GM23248 (cell line): ENCODE measurements at places on chromosomes 13 and 19. TPM values are rescaled to one million over a fixed set of nuclear protein-coding genes. Genes with fewer than 3 reads are reported as not detected.
A peak's percentile ranks its signal among the peaks of the same experiment; 100 is the strongest.

DNA sequence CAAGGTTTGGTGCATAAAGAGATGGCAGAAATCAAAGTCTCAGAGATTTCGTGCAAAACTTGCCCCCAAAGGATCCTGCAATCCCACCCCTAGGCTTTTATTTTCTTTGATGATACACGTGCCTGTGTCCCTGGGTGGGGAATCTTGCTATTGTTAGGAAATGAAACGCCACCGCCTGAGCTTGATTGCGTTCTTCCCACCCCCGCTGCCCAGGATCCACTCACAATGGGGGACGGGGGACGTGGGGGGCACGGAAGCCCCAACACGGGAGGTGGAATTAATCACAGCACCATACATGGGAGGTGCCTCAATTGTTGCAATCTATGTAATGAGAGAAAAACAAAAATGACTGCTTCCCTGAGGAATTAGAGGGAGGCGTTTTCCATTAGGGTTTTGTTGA is 39.6 kb downstream of the ZNRF4 start:
- H3K36me3 ChIP-seq, result no peaks in the 10 kb centered on the region
- H3K4me1 ChIP-seq, result no peaks in the 10 kb centered on the region; the same call in 1 of the 2 replicates
- peaks cover 47% of the 10 kb centered on the region for H3K27me3 ChIP-seq
- no peak overlapping the region for H3K4me3 ChIP-seq
- DNase-seq, result no peak
- no peak overlapping the region for H3K27ac ChIP-seq

DNA sequence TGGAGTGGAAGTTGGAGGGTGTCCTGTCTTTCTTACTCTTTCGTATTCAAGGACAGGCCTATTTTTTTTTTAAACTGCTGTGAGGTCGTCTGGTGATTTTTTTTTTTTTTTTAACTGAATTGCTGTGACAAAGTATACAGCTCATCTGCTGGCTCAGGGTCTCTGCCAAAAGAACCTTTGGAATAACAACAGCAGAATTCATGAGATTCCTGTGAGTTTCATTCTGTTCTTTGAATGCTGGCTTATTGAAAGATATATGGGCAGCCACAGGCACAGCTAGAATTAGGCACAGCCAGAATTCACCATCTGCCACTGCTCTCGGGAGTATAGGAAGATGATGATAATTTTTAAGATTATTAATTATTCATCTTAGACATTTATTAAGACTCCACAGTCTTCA is 21.4 kb upstream of the FRY start:
- peaks cover 8% of the 10 kb centered on the region; the same call in 1 of the 2 replicates for H3K4me1 ChIP-seq
- H3K4me3 ChIP-seq, result no peak overlapping the region
- DNase-seq, result peak; percentile 37

- H3K27ac ChIP-seq, result peak overlapping the region; percentile 53
- peak overlapping the region; percentile 39 for H3K4me3 ChIP-seq
- peak; percentile 91 for DNase-seq
- no peaks in the 10 kb centered on the region for H3K27me3 ChIP-seq
Measured at GRCh38 chr19:49727217-49728030, 35.7 kb downstream of the TSKS start.

GRCh38 chr13:20699715-20700114 is 3.8 kb upstream of the IL17D start:
- H3K36me3 ChIP-seq, result no peaks in the 10 kb centered on the region
- H3K27ac ChIP-seq, result no peak overlapping the region
- no peak overlapping the region for H3K4me3 ChIP-seq
- H3K27me3 ChIP-seq, result peaks cover 29% of the 10 kb centered on the region
- no peaks in the 10 kb centered on the region for H3K4me1 ChIP-seq

- H3K4me3 ChIP-seq, result no peak overlapping the region
- H3K4me1 ChIP-seq, result no peaks in the 10 kb centered on the region
- H3K36me3 ChIP-seq, result no peaks in the 10 kb centered on the region
- H3K27me3 ChIP-seq, result no peaks in the 10 kb centered on the region
- H3K27ac ChIP-seq, result no peak overlapping the region
Measured at GRCh38 chr13:54573186-54573585, 1544.6 kb downstream of the OLFM4 start.

DNA sequence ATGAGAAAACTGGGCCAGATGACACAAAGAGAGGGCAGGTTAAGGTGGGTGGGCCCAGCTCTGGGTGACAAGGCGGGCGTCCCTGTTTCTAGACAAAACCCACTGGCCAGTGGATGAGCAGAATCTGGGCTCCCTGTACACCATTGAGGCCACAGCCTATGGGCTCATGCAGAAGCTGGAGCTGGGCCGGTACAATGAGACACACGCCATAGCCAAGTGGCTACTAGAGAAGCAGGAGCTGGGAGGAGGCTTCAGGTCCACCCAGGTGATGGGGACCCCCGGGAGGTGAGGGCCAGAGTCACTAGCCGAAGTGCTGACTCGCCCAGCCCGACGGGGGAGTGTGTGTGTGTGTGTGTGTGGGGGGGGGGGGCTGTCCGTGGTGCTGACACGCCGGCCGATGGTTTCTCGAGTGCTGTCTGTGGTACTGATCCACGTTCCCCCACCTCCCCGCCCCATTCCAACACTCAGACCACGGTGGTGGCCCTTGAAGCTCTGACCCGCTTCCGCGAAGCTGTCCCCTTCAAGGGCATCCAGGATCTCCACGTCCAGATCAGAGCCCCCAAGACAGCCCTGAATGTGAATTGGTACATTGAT is 24.3 kb upstream of the SHFL start:
- no peak overlapping the region for H3K27ac ChIP-seq
- no peak overlapping the region for H3K4me3 ChIP-seq
- H3K27me3 ChIP-seq, result peaks cover 6% of the 10 kb centered on the region; the same call in 1 of the 2 replicates
- H3K4me1 ChIP-seq, result no peaks in the 10 kb centered on the region
- DNase-seq, result peak; percentile 39

- no peak for DNase-seq
- H3K27me3 ChIP-seq, result no peaks in the 10 kb centered on the region
- H3K27ac ChIP-seq, result no peak overlapping the region
- H3K4me3 ChIP-seq, result no peak overlapping the region
- peaks cover 13% of the 10 kb centered on the region for H3K4me1 ChIP-seq
Measured at GRCh38 chr19:16654627-16655026, 5.3 kb downstream of the SMIM7 start.

- no peaks in the 10 kb centered on the region for H3K4me1 ChIP-seq
- no peaks in the 10 kb centered on the region for H3K36me3 ChIP-seq
- no peak overlapping the region for H3K27ac ChIP-seq
- peak; percentile 56 for DNase-seq
- H3K27me3 ChIP-seq, result no peaks in the 10 kb centered on the region
Measured at GRCh38 chr13:113427562-113428468, 25.5 kb downstream of the ADPRHL1 start.

GRCh38 chr19:18249834-18250233 is 23.6 kb upstream of the PDE4C start:
- H3K27me3 ChIP-seq, result no peaks in the 10 kb centered on the region
- H3K4me3 ChIP-seq, result no peak overlapping the region
- H3K4me1 ChIP-seq, result peaks cover 5% of the 10 kb centered on the region; the same call in 1 of the 2 replicates
- no peak for DNase-seq
- no peaks in the 10 kb centered on the region for H3K36me3 ChIP-seq

DNA sequence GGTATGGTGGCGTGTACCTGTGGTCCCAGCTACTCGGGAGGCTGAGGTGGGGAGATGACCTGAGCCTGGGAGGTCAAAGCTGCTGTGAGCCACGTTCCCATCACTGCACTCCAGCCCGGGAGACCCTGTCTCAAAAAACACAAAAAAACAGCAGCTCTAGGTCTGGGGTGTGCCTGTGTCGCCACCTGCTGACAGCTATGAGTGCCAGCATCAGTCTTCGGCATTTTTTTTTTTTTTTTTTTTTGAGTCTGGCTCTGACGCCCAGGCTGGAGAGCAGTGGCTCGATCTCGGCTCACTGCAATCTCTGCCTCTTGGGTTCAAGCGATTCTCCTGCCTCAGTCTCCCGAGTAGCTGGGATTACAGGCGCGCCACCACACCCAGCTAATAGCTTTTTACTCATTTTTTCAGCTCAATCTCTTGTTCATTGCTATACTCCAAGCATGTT is 10.1 kb downstream of the AP2S1 start:
- peak overlapping the region; percentile 56 for H3K27ac ChIP-seq
- DNase-seq, result peak; percentile 76
- H3K27me3 ChIP-seq, result no peaks in the 10 kb centered on the region
- no peak overlapping the region for H3K4me3 ChIP-seq
- H3K4me1 ChIP-seq, result peaks cover 23% of the 10 kb centered on the region

- H3K36me3 ChIP-seq, result no peaks in the 10 kb centered on the region
- H3K27ac ChIP-seq, result no peak overlapping the region
- DNase-seq, result no peak
- 0 out of 2 replicates have a peak, but pooled peaks cover 4% of the 10 kb centered on the region for H3K4me1 ChIP-seq
- no peak overlapping the region for H3K4me3 ChIP-seq
- H3K27me3 ChIP-seq, result no peaks in the 10 kb centered on the region
Measured at GRCh38 chr13:30857018-30857417, 49.1 kb upstream of the MEDAG start.

GRCh38 chr13:105073041-105073440 is 1462.4 kb downstream of the EFNB2 start:
- H3K4me1 ChIP-seq, result no peaks in the 10 kb centered on the region
- no peak overlapping the region for H3K27ac ChIP-seq
- no peaks in the 10 kb centered on the region for H3K36me3 ChIP-seq
- no peak for DNase-seq

GRCh38 chr13:102917019-102917418 is 71.2 kb downstream of the ERCC5 start:
- H3K4me1 ChIP-seq, result no peaks in the 10 kb centered on the region
- DNase-seq, result no peak
- H3K27ac ChIP-seq, result no peak overlapping the region
- no peaks in the 10 kb centered on the region for H3K36me3 ChIP-seq
- no peak overlapping the region for H3K4me3 ChIP-seq

- peaks cover 17% of the 10 kb centered on the region for H3K4me1 ChIP-seq
- DNase-seq, result no peak
- H3K4me3 ChIP-seq, result peak overlapping the region; percentile 89
- peak overlapping the region; percentile 92 for H3K27ac ChIP-seq
- no peaks in the 10 kb centered on the region for H3K27me3 ChIP-seq
Measured at GRCh38 chr19:2425622-2426581, 1.5 kb downstream of the TIMM13 start.

DNA sequence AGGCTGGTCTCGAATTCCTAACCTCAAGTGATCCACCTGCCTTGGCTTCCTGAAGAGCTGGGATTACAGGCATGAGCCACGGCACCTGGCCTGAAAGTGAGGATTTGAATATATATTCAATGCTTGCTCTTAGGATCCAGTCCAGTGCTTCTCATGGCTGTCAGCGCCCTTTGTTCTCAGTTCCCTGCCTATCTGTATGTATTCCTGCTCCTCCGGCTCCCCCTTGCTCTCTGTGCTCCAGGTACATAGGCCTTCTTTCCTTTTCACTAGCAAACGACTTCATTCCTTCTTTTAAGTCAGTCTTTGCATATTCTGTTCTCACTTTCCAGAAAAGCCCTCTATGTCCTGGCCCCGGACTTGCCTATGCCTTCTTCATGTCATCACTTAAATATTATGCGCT is 232.8 kb downstream of the DACH1 start:
- H3K4me3 ChIP-seq, result no peak overlapping the region
- H3K4me1 ChIP-seq, result no peaks in the 10 kb centered on the region
- H3K27ac ChIP-seq, result no peak overlapping the region
- H3K36me3 ChIP-seq, result no peaks in the 10 kb centered on the region

DNA sequence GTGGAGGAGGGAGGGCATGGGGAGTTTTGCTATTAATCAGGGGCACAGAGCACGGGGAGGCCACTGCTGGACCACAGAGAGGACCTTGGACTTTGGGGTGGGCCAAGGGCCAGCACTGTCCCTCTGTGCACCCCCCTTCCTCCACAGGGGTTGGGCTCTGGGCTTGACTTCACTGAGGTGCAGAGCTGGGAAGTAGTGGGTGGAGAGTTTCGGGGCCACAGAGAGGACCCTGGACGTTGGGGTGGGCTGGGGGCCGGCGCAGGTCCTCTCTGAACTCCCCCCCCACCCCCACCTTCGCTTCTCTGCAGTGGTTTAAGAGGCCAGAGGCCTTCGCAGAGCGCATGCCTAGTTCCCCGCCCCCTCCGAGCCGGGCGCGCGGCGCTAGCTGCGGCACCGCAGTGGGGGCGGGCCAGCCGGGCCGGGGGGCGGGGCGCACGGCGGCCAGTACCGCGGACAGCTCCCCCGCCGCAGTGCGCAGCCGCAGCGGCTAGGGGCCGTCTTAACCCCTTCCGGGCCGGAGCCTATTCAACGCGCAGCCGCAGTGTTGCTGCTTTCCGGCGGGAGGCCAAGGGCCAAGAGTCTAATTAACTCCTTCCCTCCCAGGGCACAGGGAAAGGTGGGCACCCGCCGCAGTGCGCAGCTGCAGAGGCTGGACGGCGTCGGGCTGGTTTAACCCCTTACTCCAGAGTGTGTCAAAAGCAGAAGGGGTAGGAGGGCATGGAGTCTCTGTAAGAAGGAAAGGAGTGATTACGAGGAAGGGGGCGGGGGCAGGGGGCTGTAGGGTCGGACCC is 3.7 kb downstream of the KCNC3 start:
- peaks cover 33% of the 10 kb centered on the region for H3K27me3 ChIP-seq
- no peaks in the 10 kb centered on the region for H3K4me1 ChIP-seq
- H3K27ac ChIP-seq, result no peak overlapping the region
- DNase-seq, result peak; percentile 79
- no peak overlapping the region for H3K4me3 ChIP-seq

DNA sequence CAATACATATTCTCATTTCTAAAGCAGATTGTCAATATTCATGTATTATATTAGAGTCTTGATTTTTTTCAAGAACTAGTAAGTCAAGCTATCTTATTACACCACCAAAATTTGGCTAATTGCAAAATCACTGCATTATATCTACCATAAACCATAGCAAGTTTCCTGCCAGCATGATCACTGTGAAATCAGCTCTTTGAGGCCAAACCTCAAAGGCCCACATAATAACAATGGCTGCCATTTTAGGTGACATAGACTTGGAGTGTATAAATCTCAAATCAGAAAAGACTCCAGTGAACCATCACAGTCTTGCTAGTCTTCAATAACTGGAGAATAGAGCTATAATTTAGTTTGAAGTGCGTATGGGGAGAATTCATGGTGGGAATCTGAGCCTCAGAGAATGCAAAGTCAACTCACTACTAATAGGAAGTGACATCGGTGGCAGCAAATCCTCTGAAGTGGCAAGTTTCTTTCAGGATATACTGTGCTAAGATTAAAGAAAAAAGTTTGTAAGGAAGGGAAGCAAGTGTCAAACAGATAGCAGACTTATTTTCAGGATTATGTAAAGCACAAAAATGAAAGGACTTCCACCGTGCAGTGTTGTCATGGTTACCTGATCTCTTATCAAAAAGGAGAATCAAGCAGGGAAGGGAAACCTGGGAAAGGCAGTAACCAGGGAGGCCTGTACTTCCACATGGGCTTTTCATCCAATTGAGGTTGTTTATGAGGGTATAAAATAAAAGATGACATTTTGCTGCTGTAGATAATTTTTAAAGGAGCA is 117.4 kb upstream of the FNDC3A start:
- H3K4me1 ChIP-seq, result no peaks in the 10 kb centered on the region
- no peak overlapping the region for H3K4me3 ChIP-seq
- no peaks in the 10 kb centered on the region for H3K36me3 ChIP-seq
- no peaks in the 10 kb centered on the region for H3K27me3 ChIP-seq

Gene PCDH17
- not detected in 2 replicates for total RNA-seq

Gene CD22
- not detected in 2 replicates for total RNA-seq

Gene GEMIN7
- 22.5 and 25.3 TPM in 2 replicates for total RNA-seq

Gene PABPC3
- under 0.01 TPM in 2 replicates for total RNA-seq

Gene EID2B
- 3.4 and 3.9 TPM in 2 replicates for total RNA-seq

Gene NBEA
- 3.7 and 5.7 TPM in 2 replicates for total RNA-seq

Gene EMC10
- total RNA-seq, result 92.7 and 96.6 TPM in 2 replicates

Gene KLC3
- total RNA-seq, result not detected in 2 replicates

Gene C13orf42
- not detected in 2 replicates for total RNA-seq

Gene RASGRP4
- total RNA-seq, result not detected in 2 replicates

Gene MYO9B
- total RNA-seq, result 49.1 and 71.8 TPM in 2 replicates
